ENCODE measurements at places on chromosomes 7 and 10.
A peak's percentile ranks its signal among the peaks of the same experiment; 100 is the strongest.

- no peak for DNase-seq
These were observed 106.6 kb downstream of the POU6F2 start for GRCh38 chr7:39084349-39084748.

GRCh38 chr7:47386273-47386835 lies 195.6 kb downstream of the TNS3 start:
- DNase-seq = no peak

DNA sequence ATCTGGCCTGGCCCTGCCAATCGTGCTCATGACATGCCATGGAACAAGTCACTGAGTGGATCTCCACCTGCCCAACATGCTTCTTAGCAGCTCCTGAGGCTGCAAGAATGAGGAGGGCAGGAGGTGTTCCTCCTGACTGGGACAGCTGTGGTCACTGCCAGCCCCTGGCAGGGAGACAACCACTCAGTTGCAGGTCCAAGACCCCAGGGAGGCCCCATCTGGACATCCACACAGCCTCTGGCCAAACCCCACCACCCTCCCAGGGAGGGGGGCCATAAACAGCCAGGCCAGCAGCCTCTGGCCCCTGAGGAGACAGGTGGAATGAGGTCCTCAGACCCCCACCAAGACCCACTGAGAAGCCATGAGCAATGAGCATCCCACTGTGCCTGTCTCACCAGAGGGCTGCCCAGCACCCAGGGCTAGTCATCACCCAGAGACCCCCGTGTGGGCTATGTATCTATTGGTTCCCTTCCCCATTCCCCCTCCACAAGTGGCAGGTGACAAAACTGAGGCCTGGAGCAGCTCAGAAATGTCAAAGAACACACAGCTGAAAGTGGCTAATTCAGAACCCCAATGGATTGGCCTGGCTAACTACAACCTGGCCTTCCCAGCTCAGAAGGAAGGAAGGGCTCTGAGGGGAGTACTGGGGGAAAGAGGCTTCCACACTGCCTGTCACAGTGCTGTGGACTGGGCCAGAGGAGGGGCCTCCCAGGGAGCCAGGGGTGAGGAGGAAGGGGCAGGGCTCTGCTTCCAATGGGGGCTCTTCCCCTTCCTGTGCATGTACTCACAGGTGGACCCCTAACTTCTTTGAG lies 3.0 kb downstream of the GPRIN2 start:
- DNase-seq = no peak

- DNase-seq = peak; percentile 27
These were observed 147.8 kb upstream of the UNC5B start for GRCh38 chr10:71064413-71065118.

DNA sequence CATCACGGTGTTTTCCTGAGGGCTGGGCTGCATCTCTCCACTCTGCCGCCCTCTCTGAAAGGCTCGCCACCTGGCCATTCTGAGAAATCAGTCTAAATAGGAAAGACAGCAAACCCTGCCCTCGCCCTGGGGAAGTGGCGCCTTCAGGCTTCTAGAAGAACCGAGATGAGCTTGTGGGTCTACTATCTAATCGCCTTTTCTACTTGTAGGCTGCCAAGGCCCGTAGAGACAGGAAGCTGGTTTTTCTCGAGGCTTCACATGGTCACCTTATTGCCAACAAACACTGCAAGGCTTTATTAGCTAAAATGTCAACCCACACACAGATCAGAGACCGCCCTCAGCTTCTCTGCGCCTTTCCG lies 21.4 kb downstream of the LAT2 start:
- DNase-seq = no peak

- DNase-seq = peak; percentile 73
These were observed 102.1 kb downstream of the OSBPL3 start for GRCh38 chr7:24877790-24878311.

- no peak for DNase-seq
These were observed 88.5 kb downstream of the VTI1A start for GRCh38 chr10:112535531-112535951.

GRCh38 chr7:2688409-2689342 lies 674 bp downstream of the AMZ1 start:
- DNase-seq = no peak

DNA sequence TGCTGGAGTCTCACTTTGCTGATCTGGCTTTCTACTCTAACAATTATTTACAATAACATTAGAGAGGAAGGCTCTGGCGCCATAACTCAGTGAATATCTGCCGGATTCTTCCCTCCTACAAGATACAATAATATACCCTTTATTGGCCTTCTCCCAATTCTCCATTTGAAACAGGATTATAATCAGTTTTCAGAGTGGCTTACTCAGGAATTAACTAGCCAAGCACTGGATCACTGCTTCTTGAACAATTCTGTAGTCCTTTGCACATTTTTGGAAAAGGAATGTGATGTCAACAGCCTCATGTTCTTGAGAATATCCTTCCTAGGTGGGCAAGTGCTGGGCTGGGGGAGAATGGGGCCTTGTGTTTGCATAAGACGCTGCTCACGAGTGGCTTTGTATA lies 125.9 kb downstream of the HIPK2 start:
- no peak for DNase-seq

Measured in suppressor macrophage treated with lipopolysaccharide for 1 hour (primary cell).